ENCODE measurements at places on chromosomes 2 and 18.

GRCh38 chr2:62492048-62492447 is 13.9 kb downstream of the TMEM17 start:
- DNase-seq = no peak

DNA sequence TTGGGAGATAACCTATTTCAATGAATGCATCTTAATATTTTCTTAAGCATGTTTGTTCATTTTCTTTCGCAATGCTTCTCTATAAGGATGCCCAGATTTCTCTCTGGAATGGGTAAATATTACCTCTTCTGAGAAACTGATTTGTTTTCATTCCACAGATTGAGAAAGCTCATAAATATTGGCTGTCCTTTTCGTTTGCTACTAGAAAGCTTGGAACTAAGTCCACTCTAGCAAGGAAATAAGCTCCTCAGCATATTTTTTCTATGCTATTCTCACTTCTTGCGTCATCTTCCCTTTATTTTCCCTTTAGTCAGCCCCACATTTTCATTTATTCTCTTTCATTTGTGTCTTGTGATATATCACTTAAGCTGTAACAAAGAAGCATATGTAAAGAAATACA is 76.3 kb downstream of the ANTXR1 start:
- DNase-seq = no peak

DNA sequence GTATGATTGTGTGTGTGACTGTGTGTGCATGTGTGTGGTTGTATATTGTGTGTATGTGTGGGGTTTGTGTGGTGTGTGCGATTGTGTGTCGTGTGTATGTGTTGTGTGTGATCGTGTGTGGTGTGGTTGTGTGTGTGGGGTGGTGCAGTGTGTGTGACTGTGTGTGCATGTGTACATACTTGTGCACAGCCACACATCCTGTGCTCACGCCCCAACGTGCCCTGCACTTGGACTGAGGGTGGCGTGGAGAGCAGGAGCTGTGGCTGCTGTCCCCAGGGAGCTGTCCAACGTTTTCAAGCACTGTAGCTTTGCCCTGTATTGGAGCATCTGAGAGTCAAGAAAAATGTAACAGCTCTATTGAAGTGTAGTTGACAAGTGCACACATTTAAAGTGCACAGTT is 243.2 kb upstream of the HDAC4 start:
- no peak for DNase-seq

DNA sequence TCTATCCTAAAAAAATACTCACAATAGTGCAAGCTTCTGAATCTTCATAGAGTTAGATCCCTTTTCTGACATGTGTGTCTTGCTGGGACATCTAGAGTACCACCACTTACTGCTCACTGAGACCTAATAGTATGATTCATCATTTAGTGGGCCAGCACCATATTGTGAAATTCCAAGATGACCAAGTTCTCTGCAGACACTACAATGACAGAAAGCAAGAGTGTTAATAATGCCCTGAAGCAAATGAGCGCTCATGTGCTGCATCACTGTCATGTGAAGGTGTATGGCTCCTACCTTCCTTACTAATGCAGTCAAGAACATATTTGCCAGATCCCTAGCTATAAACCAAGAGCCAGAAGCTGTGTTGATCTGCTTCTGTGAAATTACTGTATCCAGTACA is 606.2 kb upstream of the NXPH2 start:
- DNase-seq = no peak

- DNase-seq = no peak
These were observed 215.7 kb downstream of the IKZF2 start for GRCh38 chr2:212935752-212936151.

- no peak for DNase-seq
These were observed 4.9 kb upstream of the COL3A1 start for GRCh38 chr2:188969236-188969635.

GRCh38 chr2:18610651-18611050 is 21.3 kb upstream of the NT5C1B start:
- DNase-seq = no peak

- no peak for DNase-seq
These were observed 176.3 kb downstream of the SEPTIN10 start for GRCh38 chr2:109437325-109438090.

- DNase-seq = no peak
These were observed 283.9 kb downstream of the ALPK2 start for GRCh38 chr18:58344861-58345463.

DNA sequence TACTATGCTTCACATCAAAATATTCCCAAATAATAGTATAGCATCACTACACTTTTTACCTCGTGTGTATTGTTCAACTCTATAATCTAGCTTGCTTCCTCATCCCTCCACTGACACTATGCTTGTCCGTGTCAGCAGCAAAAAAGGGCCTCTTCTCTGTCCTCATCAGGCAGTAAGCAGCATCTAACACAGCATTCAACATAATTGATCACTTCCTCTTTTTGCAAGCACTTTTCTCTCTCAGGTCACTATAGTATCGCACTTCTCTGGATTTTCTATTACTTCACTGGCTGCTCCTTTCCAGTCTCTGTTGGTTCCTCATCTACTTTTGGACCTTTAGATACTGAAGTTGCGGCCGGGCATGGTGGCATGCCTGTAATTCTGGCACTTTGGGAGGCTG is 64.9 kb upstream of the ZSWIM2 start:
- no peak for DNase-seq

GRCh38 chr2:185137700-185138099 is 539.4 kb downstream of the ZNF804A start:
- DNase-seq = no peak

DNA sequence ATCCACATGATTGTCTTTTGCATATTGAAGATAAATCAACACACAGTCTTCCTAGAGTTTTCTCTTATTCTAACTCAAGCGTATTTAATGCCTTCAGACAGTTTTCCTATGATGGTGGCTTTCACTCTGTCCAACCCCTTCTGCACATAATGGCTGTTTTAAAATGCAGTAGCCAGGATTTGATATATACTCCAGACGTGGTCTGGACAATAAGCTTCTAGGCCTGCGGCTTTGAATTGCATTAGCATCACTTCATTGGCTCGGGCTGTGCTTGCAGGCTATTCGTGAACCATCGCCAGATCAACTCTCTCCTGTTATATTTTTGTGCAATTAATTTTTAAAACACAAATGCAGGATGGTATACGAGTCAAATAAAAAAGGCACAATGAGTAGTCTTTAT is 235.3 kb downstream of the BCL2 start:
- no peak for DNase-seq

DNA sequence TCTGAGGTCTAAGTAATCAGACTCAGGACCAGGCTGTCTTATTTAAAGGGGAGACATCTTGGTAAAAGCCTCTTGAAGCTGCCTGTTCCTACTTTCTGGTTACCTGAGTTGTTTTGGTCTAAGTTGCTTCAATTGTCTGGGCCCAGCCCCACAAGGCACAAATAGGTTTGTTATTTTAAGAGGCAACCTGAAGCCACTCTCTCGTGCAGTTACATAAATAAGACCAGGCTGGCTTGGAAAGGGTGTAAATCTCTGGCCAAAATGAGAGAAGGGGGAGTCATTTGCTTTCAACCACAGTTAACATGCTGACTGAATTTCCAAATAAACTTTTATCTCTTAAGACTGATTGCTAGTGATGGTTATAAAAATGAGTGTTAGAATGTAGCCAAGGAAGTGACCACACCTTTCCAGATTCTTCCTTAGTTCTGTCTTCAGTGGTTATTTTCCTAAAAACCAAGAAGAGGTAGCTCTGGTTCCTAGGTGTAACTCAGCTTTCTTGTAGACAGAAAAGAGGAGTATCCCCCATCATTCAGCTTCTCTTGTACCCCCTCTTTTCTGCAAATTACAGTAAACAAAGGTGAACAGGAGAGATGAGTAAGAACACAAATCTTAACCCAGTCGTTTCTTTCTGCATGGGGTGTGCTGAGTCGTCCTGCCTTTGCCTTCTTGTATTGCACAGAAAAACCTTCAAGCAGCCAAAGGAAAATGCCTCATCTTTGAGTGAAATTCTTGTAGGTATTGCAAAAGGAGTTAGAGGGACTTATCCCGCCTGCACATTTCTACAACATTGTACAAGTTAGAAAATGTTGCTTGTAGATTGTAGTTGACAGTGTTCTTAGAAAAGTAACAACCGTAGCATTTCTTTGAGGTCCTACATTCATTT is 161.5 kb upstream of the NT5C1B start:
- no peak for DNase-seq

GRCh38 chr2:60213865-60214625 is 339.4 kb downstream of the BCL11A start:
- no peak for DNase-seq

DNA sequence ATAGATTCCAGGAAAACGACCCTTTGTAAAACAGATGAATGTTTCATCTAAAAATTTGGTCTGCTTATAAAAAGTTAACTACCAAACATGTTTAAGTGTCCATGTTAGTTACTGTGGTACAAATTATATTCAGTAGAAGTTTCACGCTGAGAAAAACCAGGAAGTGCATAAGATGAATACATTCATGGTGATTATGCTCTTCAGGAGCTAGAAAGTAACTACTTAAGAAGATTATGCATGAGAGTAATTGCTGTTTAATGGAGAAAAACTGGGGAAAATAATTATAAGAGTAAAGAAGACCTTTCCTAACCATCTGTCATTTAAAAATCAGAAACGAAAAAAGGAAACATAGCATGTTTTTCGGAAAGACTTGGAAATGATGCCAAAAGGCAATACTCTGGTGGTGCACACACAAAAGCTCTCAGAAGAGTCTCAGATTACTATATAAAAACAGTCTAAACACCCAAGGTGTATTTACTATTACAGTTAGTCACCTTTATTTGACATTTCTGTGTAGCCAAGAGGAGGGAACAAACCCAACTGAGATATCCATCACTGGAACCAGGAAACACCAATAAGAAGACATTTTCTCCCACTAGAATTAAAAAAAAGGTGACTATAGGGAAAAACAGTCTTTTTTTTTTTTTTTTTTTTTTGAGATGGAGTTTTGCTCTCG is 38.8 kb upstream of the METTL21A start:
- no peak for DNase-seq

GRCh38 chr2:214069254-214069653 is 341.6 kb upstream of the VWC2L start:
- no peak for DNase-seq

GRCh38 chr2:118084491-118085089 is 3.7 kb upstream of the INSIG2 start:
- no peak for DNase-seq

DNA sequence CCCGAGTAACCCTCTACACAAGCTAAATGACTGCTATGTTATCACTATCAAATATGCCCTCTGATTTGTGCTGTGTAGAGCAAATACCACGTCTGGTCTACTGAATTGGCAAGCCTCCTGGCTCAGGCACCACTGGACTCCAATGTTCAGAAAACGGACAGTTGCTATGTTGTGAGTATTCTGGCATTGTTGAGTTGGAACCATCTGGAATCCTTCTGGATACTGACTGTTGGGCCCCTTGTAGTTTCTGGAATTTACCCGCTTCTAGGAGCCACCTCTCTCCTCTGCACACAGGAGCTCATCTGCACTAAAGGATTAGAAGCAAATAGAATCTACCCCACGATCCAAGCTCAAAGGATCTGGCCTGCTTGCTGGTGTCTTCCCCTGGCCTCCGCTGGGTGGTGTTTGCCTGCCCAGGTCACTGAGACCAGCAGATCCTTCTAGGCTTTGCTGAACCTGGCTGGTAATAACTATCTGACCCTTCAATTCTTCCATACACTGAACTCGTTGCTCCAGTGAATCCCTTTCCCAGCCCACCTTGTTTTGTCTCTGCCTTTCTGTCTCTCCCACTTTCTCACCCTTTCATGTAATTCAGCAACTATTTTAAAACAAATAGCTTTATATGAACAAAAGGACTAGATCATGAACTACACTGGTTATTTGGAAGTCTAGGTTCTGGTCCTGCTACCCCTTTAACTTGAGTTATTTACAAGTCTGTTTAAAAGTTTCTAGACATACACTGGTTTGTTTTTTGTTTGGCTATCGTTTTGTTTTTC is 2.1 kb upstream of the HAAO start:
- DNase-seq = no peak

DNA sequence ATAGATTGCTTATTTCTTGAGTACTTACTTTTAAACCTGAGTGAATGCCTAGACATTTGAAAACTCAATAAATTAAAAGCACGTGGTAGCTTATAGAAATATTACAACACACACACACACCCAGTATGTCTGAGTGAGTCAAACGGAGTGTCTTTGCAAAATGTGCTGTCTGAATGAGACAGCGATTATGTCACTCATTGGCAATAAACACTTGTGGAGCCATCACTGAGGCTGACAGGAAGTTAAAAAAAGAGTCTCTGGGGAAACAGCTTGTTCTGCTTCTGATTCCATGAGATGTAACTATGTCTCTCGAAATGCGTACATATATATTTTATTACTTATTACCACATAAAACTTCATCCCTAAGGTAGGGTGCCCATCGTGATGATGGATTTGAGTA is 22.3 kb upstream of the VPS4B start:
- no peak for DNase-seq

DNA sequence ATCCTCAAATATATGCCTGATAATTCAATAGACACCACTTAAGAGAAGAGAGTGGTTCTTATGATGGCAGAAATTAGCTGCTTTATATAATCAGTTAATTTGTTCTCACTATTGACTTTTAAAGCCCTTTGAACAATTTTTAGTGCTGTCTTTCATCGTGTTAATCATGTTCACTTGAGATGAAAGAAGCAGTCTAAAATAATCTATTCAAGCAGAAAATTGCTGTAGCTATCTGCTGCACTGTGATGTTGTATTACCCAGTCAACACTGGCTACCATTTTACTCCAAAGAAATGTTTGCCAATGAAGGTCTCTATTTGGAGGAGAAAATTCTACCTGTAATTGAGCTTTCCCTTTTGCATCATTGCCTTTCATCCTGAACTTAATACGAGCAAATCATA is 459.8 kb upstream of the FSIP2 start:
- no peak for DNase-seq

DNA sequence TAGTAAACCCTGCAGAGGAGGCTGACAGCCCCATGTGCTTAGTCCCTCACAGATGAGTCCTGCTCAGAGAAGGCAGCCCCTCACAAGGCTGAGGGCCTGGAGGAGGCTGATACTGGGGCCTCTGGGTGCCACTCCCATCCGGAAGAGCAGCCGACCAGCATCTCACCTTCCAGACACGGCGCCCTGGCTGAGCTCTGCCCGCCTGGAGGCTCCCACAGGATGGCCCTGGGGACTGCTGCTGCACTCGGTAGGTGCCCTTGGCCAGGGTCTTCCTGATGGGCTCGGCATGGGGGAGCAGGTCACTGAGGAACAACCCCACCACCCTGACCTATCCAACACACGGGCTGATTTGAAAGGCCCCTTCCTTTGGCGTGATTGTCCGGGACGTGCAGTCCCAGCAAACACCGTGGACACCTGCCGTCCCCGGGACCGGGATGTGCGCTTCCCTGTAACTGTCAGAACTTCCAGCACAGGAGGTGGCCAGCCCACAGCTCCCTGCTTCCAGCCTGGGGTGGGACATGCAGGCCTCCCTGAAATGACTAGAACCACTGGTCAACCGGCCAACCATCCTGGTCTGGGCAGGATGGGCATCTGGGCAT is 38.6 kb downstream of the MLPH start:
- DNase-seq = no peak

DNA sequence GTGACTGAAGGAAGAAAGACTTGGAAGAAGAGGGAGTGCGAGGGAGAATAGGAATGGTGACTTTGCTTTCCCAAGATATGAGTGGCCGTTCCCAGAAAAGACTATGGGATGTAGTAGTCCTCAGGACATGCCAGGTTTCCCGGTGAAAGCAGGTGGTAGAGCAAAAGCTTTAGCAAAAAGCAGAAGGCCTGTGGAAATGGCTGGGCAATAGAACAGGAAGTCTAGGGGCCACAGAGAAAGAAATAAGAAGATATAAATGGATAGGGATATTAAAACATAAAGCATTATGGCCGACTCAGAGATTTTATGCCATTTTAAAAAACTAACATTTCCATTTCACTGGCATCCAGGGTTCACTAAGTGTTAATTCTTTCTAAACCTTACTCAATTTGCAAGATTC is 1.2 kb upstream of the SERPINB13 start:
- DNase-seq = no peak
